ENCODE measurements at places on chromosomes 1 and 21.

GRCh38 chr1:196114193-196114592 lies 494.0 kb downstream of the KCNT2 start:
- no peak for DNase-seq

DNA sequence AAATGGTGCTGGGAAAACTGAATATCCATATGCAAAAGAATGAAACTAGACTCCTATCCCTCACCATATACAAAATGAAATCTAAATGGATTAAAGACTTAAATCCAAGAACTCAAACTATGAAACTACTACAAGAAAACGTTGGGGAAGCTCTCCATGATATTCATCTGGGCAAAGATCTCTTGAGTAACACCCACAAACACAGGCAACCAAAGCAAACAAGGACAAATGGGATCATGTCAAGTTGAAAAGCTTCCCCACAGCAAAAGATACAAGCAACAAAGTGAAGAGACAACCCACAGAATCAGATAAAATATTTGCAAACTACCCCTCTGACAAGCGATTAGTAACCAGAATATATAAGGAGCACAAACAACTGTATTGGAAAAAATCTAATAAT lies 13.8 kb downstream of the TTC13 start:
- DNase-seq = no peak

GRCh38 chr1:203274603-203275381 lies 30.5 kb upstream of the BTG2 start:
- DNase-seq = no peak

GRCh38 chr1:24641646-24642151 lies 1.4 kb upstream of the SRRM1 start:
- no peak for DNase-seq

DNA sequence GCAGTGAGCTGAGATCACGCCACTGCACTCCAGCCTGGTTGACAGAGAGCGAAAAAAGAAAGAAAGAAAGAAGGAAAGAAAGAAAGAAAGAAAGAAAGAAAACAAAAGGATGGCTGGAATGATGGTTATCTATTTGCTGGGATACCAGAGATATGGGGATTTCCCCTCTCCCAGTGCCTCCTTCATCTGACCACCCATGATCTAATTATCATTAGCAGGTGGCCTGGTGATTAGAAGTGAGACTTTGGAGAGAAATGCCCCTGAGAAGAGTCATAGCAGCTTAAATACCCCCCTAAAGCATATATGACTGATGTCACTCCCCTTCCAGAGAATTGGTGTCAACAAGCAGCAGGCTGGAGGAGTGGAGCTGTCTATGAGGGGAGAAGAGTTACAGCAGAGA lies 1.3 kb upstream of the NPPB start:
- DNase-seq = no peak

- DNase-seq = no peak
Measured at GRCh38 chr1:221736714-221737113, 5.2 kb downstream of the DUSP10 start.

DNA sequence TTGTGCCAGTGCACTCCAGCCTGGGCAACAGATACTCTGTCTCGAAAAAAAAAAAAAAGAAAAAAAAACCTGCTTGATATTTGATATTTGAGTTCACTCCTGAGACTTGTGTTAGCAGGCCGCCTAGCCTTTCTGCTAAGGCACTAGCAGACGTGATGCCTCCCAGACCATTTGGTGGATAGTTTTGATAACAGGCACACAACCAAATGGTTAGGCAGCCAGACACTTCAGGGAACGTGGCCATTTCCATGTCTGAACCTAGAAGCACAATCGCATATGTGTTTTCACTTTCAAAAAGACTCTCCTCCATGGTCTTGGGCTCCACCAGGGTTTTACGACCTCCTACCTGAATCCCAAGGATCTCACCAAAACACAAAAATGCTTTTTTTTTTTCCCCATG lies 1319.5 kb downstream of the BRINP3 start:
- no peak for DNase-seq

DNA sequence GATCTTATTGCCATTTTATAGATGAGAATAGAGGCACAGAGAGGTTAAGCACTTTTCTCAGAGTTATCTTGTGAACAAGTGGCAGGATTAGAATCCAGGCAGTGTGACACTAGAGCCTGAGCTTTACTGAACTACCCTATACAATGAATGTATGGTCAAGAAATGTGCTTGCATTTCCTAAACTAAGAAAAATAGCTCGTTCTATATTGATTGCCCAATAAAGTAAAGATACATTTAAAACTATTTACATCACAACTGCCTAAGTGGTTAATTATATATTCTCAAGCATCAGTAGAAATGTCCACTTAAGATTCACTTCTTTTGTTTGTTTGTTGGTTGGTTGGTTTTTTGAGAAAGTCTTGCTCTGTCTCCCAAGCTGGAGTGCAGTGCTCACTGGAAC lies 91.6 kb downstream of the ZFYVE9 start:
- no peak for DNase-seq

DNA sequence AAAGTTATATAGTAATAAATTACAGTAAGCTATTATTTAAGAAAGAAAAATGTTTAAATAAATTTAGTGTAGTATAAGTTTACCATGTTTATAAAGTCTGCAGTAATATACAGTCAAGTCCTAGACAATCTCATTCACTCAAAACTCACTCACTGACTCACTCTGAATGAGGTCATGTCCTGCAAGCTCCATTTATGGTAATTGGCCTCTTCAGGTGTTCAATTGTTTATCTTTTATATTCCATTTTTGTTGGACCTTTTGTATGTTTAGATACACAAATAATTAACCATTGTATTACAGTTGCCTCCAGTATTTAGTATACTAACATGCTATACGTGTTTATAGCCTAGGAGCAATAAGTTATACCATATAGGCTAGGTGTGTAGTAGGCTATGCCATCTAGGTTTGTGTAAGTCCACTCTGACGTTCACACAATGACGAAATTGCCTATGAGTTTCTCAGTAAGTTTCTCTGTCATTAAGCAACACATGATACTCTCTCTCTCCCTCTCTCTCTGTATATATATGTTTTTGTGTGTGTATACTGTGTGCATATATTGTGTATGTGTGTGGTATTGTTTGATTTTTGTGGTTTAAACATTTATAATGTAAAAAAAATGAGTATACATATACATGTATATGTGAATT lies 161.2 kb downstream of the NCAM2 start:
- no peak for DNase-seq

GRCh38 chr1:107833061-107833460 lies 131.9 kb downstream of the VAV3 start:
- no peak for DNase-seq

DNA sequence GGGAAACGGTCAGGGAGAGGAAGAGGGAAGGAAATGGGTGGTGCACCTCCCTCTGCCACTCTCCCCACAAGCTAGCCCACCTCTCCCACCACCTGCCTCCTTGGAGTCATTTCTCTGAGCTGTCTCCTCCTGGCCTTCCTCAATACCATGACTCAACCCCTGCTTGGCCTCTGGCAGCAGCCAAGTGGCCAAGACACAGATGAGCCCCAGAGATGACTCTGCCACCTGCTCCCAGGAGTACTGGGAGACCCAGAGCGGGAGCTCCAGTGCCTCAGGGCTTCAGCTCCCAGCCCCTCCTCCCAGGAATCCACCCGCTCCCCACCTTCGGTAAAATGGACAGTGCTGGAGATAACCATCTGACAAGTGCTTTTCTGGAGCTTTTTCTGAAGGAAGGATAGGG lies 2.6 kb downstream of the S100A16 start:
- no peak for DNase-seq

GRCh38 chr1:72634946-72635345 lies 352.6 kb upstream of the NEGR1 start:
- DNase-seq = no peak

DNA sequence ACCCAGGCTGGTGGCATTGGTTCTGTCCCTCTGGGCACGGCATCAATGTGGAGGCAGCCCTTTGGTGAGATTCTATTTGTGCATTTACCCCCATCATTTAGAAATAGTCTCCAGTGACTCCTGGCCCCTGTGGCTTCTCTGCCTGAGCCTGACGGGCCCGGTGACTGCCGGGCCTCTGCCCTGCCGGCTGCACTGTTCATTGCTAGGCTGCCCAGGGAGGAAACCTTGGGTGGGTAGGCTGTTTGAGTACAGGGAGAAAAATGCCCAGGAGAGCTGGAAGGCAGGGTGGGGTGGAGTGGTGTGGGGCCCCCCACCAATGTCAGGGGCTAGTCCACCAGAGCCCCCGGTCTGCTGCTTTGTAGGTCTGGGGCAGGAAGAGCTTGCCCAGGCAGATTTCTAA lies 23.4 kb upstream of the EDN2 start:
- DNase-seq = no peak

GRCh38 chr1:47782414-47783166 lies 214.6 kb downstream of the TRABD2B start:
- no peak for DNase-seq

DNA sequence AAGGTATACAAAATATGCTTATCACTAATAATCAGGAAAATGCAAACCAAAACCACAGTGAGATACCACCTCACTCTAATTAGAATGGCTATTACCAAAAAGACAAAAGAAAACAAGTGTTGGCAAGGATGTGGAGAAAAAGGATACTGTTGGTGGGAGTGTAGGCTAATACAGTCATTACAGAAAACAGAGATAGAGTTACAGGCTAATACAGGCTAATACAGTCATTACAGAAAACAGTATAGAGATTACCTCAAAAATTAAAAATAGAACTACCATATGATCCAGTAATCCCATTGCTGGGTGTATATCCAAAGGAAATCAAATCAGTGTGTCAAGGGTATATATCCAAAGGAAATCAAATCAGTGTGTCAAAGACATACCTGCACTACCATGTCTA lies 238.4 kb downstream of the PLPP3 start:
- DNase-seq = no peak

GRCh38 chr1:246784621-246785493 lies 60.6 kb downstream of the SCCPDH start:
- DNase-seq = no peak

DNA sequence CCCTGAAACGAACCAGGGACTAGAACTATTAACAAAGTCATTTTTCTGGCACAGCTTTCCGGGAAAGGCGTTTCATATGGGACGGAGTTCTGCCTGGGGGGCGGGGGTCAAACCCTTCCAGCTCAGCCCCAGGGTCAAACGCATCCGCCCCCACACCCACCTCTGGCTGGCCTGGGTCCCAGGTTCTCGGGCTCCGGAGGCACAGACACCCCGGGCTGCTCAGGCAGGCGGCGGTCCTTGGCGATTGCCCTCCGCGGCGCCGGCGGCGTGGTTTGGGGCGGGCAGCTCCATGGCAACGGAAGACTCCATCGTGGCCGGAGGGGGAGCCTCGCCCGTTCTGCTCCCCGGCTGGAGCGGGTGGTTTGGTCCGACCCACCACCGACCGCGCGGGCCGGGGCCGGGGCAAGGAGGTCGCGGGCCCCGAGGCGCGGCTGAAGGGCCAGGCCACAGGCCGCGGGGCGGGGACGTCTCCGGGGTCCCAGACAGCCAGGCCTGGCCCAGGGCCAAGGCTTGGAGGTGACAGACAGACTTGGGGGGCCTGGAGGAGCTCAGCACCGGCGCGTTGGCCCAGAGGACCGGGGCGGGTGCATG lies at the start of gene CFAP74:
Gene CFAP74, minus strand, starts transcription at position 246 of the 591 bp plus-strand sequence. CDS start 12,830 bp downstream, outside the sequence.
- DNase-seq = no peak

DNA sequence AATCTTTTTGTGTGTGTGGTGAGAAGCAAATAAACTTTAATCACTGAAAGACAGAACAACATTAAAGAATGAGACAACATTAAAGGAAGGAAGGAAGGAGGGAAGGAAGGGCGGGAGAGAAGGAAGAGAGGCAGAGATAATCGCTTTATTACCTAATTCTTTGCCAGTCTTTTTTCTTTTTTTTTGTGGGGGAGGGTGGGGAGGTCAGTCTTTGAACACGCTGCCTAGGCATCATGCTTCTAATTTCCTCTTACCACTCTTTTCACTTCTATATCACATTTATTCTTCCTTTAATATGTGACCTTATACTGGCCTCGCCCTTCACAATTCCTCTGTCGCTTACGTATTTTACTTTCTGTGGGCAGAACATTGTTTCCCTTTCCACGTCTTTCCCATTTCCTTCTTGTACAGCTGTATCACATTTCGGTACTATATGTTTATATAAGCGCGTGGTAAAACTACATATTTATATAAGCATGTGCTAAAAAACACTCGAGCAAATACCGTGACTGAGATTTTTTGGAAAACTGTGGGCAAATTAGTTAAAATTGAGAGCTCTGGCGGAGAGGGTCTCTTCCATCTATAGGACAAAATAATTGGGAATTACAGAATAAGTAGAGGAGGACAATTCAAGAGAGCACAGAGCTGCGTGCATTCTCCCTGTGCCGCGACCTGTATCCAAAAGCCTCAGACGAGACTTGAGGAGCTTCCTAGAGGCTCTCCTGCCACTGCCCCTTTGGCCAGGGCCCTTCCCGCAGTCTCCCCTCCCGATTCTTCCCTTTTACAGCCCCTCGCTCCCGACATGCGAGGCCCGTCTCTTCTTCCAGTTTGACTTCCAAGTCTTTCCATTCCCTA lies 823 bp upstream of the PRKAA2 start:
- no peak for DNase-seq

DNA sequence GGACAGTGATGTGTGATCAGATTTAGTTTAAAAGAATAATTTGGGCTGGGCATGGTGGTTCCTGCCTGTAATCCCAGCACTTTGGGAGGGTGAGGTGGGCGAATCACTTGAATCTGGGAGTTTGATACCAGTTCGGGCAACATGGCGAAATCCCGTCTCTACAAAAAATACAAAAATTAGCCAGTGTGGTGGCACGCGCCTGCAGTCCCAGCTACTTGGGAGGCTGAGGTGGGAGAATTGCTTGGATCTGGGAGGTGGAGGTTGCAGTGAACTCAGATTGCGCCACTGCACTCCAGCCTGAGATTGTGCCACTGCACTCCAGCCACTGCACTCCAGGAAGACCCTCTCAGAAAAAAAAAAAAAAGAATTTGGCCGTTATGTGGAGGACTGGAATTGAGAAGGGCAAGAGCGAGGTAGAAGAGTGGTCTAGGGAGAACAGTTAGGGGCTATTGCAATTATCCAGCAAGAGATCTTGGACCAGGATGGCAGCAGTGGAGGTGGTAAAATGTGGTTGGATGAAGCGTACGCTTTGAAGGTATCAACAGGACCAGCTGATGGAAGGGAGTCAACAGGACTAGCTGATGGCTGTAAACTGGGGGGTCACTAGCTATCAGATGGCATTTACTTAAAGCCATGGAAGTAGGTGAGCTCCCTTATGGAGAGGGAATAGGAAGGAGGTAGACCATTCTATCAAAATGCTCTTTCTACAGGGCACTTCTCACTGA lies 9.6 kb downstream of the BTBD19 start:
- DNase-seq = no peak

Measured in GM12878 (cell line).